ENCODE measurements at places on chromosomes 7 and 10.

GRCh38 chr7:114986190-114987180 lies 64.6 kb downstream of the MDFIC start:
- DNase-seq, result no peak

GRCh38 chr10:49299816-49300139 lies 808 bp downstream of the C10orf71 start:
- DNase-seq, result no peak

- DNase-seq, result no peak
Observed at GRCh38 chr10:129626796-129627435, 159.9 kb downstream of the MGMT start.

GRCh38 chr7:100911484-100911883 lies 15.8 kb upstream of the ACHE start:
- no peak for DNase-seq

- DNase-seq, result no peak
Observed at GRCh38 chr7:30681331-30681797, 892 bp downstream of the CRHR2 start.

DNA sequence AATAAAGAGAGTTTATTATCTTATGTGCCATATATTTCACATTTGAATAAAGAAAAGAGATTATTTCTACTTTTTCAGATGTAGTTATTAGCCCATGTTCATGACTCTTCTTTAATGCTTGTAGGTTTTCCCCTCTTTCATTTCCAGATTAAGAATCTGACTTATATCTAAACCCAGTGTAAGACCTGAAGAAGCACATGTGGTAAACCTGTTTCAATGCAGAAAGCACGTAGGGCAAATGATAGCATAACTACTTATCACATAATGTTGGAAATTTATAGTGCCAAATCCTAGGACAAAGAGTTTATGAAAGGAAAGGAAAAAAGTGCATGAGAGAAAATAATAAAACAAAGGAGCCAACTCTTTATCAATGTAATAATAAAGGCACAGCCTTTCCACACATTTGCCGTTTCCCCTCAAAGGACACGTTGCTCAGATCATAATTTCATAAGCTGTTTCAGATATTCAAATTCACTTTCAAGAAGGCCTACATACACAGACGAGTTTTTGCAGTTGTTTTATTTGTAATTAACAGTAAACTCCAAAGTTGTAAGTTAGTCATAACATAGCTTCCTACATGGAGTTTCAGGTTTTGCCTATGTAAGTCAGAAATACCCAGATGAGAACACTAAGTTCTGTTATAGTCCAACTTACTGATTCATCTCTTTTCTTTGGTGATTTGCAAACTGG lies 88.8 kb upstream of the MDFIC start:
- DNase-seq, result no peak

- DNase-seq, result no peak
Observed at GRCh38 chr10:48779546-48780152, 95.0 kb downstream of the WDFY4 start.

- no peak for DNase-seq
Observed at GRCh38 chr10:9081253-9081652, 1026.8 kb downstream of the GATA3 start.

GRCh38 chr10:28432210-28432676 lies 100.7 kb upstream of the WAC start:
- no peak for DNase-seq

GRCh38 chr10:21160116-21160515 lies 263.0 kb upstream of the NEBL start:
- DNase-seq, result no peak

All from RWPE2 (cell line).